ENCODE measurements at places on chromosomes 3 and 15.

DNA sequence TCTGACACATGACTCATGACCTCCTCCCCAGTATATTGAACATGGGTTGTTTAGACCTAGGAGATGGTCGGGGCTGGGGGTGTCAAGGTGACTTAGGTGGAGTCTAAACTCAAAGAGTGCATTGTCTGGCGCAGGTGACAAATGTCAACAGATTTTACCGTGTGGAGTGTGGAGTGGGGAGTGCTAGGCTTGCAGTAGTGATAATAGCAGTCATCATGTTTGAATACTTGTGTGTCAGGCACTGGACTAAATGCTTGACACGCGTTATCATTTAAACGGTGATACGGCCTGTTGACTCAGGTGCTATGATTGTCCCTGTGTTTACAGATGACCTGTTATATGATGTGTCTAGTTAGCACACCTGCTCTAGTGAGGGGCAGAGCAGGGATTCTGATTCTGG lies 30.8 kb downstream of the MUC20 start:
- no peak for DNase-seq

DNA sequence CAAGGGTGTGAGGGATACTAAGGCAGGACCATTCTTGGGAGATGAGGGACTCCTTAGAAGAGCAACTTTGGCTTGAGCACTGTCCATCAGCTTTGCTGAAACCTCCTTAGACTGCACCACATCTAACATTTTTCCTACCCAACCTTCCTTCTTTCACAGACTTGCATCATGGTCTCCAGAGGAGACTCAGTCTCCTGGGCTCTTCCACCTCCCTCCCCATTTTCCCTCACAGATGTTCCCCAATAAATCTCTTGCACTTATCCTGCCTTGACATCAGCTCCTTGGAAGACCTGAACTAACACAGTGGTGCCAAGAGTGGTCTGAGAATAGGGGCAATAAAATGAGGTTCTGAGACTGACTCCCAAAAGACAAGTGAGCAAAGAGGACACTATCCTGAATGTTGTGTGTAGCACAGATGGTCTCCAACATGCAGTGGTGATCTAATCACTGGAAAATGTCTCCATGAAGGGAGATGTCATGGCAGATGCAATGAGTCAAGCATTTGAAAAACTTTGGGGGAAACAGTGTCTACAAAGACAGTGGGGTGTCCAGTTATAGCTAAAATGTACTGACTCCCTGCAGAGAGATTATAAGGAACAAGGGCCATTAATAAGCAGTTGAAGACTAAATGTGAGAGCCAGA lies 26.0 kb upstream of the BOC start:
- peak; percentile 19 for DNase-seq

- DNase-seq, result no peak
Observed at GRCh38 chr15:69860321-69860720, 237.4 kb downstream of the TLE3 start.

DNA sequence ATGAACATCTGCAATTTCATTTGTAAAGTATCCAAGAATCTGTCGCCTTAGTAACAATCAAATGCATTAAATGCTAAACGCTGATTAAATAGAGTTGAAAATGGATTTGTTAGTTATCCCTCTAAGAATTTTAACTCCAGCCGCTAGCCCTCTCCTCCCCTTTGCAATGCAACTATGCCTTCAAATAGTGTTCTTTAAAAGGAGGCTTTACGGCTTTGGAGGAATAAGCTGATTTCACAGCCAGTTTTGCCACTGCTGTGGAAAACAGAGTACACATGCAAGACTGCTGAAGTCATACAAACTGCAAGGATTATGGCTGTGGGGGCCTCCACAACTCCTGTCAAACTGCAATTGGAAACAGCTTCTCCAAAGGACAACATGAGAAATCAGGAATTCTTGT lies 89.2 kb downstream of the CERS3 start:
- DNase-seq, result no peak

- no peak for DNase-seq
Observed at GRCh38 chr15:65743637-65744252, 48.3 kb downstream of the DENND4A start.

DNA sequence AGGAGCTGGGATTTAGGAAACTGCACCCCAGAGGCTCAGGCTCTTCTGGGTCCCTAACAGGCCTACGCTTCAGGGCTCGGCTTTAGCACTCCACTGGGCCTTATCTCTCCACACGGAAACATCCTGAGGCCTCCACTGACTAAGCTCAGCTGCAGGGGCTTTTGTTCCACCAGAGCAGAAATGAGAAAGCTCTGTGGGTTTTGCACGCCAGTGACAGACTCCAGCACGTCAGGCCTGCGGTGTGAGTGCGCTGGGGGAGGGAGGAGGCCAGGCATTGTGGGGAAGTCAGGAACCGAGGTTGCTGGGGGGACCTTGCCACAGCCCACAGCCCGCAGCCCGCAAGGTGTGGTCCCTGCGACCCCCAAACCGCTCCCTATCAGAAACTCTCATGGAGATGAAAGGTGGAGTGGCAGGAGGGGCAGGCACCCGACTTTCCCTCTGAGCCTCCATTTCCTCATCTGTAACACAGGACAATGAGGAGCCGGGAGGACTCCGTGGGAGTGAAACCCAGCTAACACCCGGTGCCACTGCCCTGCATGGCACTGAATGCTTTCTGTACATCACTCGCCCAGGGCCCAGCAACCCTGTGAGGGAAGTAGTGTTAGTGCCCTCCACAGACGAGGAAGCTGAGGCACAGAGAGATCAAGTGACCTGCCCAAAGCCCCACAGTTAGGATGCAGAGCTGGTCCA lies 106.5 kb downstream of the TPRA1 start:
- peak; percentile 85 for DNase-seq

GRCh38 chr3:61356685-61357084 lies 105.4 kb upstream of the FHIT start:
- DNase-seq, result no peak

DNA sequence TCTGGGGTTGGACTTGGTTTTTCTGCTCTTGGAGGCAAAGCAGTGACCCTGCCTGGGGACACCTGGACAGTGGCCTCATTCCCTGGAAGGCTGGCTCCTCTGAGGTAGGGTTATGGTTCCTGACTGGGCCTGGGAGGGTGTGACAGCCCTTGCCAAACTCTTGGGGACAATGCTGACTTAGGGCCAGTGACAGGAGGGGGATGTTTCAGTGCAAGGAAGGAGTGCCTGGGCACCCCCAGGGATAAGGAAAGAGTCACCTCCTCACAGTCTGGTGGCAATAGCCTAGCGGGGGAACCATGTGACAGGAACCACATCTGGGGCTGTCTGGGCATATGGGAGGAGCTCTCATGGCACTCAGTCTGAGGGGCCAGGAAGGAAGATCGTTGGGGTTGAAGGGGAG lies 91.8 kb downstream of the ABHD5 start:
- DNase-seq, result no peak

- DNase-seq, result no peak
Observed at GRCh38 chr3:45640724-45641361, 46.3 kb downstream of the LIMD1 start.

DNA sequence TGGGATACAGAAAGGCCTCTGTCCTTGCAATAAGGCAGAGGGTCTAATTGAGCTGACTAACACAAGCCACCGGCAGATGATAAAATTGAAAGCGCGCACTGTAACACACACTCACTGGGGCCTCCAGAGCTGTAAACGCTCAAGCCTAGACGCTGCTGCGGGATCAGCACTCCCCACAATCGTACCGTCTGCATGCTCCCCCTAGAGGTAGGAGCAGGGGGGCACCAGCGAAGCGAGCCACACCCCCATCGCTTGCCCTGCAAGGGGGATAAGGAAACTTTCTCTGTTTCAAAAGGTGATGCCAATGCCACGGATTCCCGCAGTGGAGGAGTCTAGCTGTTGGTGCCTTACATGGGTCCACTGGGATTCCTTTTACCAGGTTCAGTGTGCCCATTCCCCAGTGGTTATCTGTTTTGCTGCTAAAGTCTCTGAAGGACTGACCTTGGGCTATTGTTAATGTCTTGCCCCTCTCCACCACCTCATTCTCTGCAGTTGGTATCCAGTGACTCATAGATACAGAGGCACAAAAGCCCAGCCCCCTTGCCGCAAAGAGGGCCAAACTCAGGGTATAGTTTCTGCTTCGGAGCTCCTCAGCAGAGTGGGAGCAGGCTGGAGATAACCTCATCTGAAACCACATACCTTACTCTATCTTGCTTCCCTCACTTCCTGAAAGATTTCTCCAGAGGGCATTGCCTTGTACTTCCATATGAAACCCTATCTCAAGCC lies 139.3 kb upstream of the KBTBD8 start:
- peak; percentile 41 for DNase-seq

- no peak for DNase-seq
Observed at GRCh38 chr15:84793431-84794161, 23.6 kb upstream of the ALPK3 start.

DNA sequence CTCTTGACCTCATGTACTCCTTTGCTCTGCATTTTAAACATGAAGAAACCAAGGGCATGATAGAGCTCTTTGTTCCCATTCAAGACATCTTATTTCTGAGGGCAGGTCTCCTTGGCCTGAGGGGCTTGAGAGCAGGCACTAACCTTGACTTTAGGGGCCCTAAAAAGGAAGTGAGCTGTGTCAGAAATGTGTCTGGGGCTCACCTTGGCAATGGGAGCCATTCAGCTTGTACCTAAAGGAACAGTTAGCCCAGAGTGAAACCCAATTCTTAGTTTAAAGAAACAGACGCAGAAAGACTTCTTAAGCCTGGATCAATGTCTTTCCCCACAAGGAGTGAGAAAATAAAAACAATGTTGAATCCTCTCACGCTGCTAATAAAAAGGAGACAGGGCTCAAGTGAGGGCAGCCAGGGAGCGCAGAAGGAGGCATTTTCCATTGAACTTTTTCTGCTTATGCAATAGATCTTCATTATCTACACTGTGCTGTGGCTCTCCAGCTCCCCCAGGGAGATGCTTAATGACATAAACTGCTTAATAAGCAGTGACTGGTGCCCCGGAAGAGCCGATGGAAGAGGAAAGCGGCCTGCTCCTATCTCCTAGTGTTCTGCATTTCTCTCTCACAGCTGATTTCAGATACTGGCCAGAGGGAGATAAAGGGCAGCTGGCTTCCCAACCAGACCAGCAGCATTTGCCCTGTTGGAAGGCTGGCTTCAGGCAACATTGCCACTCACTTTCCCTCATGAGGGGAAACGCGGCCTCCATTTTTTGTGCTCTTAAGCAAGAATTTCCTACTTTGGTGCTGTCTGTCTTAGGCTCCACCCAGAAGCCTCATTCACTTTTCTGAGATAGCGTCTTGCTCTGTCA lies 152.0 kb downstream of the OPA1 start:
- DNase-seq, result peak; percentile 10

DNA sequence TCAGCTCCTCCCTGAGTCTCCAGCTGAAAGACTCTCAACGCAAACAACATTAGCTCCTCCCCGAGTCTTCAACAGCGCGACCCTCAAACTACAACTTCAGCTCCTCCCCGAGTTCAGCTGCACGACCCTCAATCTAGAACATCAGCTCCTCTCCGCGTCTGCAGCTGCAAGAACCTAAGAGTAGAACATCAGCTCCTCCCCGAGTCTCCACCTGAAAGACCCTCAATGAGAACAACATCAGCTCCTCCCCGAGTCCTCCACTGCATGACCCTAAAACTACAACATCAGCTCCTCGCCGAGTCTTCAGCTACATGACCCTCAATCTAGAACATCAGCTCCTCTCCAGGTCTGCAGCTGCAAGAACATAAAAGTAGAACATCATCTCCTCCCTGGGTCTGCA lies 78.3 kb downstream of the TFRC start:
- no peak for DNase-seq

DNA sequence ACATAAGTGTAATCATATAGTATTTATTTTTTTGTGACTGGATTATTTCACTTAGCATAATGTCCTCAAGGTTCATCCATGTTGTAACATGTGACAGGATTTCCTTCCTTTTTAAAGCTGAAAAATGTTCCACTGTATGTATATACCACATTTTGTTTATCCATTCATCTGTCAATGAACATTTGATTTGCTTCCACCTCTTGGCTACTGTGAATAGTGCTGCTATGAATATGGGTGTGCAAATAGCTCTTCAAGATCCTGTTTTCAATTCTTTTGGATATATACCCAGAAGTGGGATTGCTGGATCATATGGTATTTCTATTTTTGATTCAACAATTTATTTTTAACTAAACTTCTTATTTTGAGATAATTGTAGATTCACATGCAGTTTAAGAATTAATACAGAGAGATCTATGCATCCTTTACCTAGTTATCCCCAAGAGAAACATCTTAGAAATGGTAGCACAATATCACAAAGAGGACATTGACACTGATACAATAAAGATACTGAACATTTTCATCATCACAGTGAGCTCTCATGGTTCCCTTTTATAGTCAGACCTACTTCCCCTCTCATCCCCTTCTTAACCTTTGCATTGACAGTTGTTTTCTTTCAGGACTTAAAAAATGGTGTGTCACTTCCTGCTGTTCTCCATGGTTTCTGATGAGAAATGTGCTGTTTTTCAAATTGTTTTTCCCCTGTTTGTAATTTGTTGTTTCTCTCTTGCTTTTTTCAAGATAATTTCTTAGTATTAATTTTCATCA lies 90.1 kb downstream of the SATB1 start:
- DNase-seq, result no peak

DNA sequence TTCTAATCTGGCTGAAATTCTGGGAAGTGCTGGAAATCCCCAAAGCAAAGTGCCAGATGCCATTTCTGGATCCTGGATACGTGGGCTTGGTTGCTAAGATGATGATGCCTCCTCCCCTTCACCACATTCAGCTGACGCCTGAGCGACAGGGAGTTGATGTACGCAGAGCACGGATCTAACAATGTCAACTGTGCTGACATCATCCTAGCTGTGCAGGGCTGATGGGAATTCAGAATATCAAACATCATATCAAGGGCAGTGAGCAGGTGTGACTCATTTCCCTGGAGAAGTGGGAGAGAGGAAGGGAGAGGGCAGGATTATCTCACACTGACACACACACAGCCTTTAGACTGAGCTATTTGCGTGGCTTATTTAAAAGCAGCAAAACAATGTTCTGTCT lies 92.6 kb upstream of the ZBTB20 start:
- peak; percentile 99 for DNase-seq

GRCh38 chr15:30956216-30957124 lies 35.0 kb downstream of the MTMR10 start:
- peak; percentile 19 for DNase-seq

DNA sequence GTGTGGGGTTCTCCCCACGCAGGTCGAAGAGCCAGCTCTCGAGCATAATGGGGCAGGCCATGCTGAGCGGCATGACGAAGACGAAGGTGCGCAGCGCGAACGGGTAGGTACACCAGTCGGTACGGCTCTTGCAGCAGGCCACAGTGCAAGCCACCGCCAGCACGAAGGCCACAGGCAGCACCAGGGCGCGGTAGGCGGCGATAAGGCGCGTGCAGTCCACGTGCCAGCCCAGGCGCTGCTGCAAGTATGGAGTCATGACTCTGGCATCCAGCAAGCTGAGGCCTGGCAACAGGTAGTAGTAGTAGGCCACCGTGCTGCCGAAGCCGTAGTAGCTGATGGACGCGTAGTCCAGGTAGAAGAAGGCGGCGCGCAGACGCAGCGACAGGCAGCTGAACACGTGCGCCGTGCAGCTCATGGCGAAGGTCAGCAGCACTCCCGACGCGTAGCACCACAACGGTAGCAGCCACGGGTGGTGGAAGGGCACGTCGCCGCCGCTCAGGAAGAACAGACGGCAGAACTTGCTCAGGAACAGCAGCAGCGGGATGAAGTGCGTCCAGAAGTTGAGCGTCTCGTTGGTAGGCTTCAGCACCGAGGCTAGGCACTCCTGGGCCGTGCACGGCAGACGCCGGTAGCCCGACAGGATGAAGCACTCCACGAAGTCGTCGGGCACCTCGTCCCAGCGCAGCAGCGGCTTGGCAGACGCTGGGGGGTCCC lies 797 bp downstream of the PAQR9 start:
- DNase-seq, result no peak

- DNase-seq, result no peak
Observed at GRCh38 chr3:7973006-7973405, 528.6 kb upstream of the LMCD1 start.

- DNase-seq, result no peak
Observed at GRCh38 chr15:81268881-81269601, 54.9 kb downstream of the STARD5 start.

Data from RPMI7951 (cell line).